Activated CD8-positive, alpha-beta memory T cell treated with anti-CD3 and anti-CD28 coated beads for 1 hour (primary cell): ENCODE measurements at places on chromosomes 4 and X.

GRCh38 chr4:53595204-53595603, 3.9 kb upstream of the LNX1 start:
- DNase-seq, result no peak

GRCh38 chr4:158930639-158930972, 161.8 kb downstream of the FNIP2 start:
- DNase-seq, result no peak

GRCh38 chr4:99361268-99361898, 8.8 kb upstream of the ADH1C start:
- no peak for DNase-seq

GRCh38 chr4:3671571-3672464, 94.4 kb upstream of the ADRA2C start:
- no peak for DNase-seq

- DNase-seq, result no peak
These were observed 6.2 kb downstream of the JCHAIN start for GRCh38 chr4:70660106-70660505.

DNA sequence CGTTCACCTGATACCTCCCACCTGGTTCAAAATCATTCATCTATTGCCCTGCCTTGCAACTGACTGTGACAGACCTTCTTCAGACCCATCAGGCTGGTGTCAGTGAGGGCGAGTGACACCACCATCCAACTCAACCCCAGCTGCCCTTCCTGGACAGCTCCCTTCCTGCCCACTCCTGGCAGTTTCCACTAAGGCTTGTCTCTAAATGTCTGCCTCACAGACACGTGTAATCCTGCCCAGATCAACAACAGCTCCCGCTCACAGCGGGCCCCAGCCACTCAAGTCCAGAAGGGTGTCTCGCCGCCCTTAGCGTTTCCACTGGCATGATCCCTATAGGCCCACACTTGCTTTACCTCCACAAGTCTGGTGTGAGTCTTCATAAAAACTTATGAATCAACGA, 28.9 kb downstream of the ACSL1 start:
- DNase-seq, result no peak

- no peak for DNase-seq
These were observed 31.1 kb downstream of the SULT1E1 start for GRCh38 chr4:69828828-69829227.

DNA sequence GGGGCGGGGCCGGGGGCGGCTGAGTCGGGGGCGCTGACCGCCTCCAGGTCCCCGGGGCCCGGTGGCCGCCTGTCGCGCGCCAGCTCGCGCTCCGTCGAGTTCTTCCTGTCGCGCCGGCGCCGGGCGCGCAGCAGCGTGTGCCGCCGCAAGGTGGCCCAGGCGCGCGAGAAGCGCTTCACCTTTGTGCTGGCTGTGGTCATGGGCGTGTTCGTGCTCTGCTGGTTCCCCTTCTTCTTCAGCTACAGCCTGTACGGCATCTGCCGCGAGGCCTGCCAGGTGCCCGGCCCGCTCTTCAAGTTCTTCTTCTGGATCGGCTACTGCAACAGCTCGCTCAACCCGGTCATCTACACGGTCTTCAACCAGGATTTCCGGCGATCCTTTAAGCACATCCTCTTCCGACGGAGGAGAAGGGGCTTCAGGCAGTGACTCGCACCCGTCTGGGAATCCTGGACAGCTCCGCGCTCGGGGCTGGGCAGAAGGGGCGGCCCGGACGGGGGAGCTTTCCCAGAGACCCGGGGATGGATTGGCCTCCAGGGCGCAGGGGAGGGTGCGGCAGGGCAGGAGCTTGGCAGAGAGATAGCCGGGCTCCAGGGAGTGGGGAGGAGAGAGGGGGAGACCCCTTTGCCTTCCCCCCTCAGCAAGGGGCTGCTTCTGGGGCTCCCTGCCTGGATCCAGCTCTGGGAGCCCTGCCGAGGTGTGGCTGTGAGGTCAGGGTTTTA, 1.5 kb downstream of the ADRA2C start:
- DNase-seq, result no peak
